Fibroblast of skin of right quadriceps (primary cell): ENCODE measurements at places on chromosomes 5 and 9.

DNA sequence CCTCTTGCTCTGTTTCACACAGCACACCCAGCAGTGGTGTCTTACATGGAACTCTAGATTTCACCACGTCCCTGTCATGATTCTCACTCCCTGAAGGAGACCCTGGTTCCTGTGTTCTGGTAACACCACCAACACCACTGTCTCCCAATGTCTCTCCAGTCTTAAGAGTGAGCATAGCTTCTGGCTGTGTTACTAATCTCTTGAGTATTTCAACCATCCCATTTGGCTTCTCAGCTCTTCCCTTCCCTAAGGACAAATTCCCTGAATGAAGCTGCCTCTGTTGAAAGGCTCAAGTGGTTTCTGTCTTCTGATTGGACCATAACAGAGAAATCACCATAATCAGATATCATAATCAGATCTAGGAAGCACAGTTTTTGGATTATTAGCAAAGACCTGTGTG is 311.8 kb downstream of the DNAH5 start:
- DNase-seq: peak; percentile 20

DNA sequence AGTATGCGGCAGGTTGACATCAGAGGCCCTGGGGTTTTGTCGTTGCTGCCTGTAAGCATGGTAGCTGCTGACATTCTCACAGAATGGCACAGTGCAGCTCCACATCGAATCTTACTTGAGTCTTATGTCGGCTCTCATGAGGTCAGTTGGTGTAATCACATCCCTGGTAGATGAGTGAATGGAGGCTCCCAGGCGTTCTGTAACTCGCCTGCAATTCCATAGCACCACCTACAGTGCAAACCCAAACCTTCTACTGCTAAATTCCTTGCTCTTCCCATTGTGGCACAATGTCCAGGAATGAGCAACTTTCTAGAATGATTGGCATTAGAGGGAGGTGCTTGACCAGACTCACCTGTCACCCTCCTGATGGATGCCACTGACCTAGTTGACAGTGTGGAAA is 578.4 kb downstream of the CCDC171 start:
- peak; percentile 50 for DNase-seq

DNA sequence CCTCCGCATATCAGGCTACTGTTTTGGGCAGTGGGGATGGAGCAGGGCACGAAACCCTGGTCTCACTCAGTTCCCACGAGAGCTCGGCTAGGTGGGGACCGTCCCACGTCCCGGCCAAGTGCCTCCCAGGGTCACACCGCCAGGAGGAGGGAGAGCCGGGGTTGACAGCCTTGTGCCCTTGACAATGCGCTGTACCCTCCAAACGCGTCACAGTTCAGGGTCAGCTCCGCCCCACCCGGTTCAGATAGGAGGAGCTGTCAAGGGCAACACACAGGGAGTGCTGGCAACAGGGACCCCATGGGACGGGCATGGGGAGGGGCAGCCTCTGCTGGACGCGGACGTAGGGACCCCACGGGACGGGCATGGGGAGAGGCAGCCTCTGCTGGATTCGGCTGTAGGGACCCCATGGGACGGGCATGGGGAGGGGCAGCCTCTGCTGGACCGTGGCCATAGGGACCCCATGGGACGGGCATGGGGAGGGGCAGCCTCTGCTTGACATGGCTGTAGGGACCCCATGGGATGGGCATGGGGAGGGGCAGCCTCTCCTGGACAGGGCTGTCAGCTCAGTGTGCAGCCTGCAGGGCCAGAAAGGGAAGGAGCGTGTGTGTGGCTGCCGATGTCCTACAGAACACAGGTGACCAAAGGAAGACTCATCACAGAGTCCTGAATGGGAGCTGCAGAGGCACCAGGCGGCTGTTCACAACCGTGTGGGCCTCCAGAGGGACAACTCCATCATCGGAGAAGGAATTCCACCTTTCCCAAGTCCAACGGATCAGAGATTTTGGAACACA is 29.4 kb downstream of the PNPLA7 start:
- DNase-seq: no peak

- no peak for DNase-seq
Observed at GRCh38 chr5:107590686-107591085, 80.1 kb downstream of the EFNA5 start.

- no peak for DNase-seq
Observed at GRCh38 chr9:134723491-134724190, 82.0 kb downstream of the COL5A1 start.

- peak; percentile 16 for DNase-seq
Observed at GRCh38 chr5:65290677-65291076, 191.0 kb downstream of the ADAMTS6 start.

GRCh38 chr9:89154218-89154617 is 24.4 kb downstream of the SHC3 start:
- DNase-seq: no peak

DNA sequence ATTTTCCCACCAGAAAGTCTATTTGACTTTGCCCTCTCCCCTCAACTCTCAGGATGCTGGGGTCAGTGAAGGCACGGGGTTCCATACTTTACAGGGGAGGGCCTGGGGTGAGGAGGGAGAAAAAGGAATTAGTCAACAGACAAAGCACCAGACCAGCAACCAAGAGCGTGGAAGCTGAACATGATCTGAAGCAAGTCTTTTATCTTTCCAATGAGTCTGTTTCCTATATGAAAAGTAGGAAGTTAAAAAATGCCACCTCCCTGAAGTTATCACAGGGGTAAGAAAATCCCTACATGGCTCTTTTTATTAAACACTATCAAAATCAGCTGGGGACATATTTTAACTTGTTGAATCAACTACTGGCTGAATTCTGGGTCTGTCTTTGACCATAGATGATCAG is 337.0 kb downstream of the TRPM3 start:
- no peak for DNase-seq

DNA sequence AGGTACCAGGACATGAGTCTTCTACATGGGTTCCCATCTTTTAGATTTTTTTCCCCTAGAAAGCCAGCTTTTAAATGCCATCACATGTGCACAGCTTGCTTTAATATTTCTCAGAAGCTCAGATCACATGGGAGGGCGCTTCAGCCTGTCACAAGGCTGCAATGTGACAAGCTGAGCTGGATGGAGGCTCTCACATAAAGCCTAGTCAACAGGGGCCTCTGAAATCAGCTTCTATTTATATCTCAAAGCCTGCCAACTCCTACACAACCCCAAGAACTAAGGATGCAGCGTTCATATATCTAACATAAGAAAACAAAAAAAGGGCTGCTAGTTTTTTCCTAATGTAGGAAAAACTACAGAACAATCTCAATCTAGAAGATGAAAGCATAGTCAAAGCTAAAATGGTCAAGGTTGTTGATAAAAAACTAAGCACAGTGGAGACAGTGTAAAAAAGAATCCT is 2.3 kb downstream of the ZFAND5 start:
- peak; percentile 72 for DNase-seq

DNA sequence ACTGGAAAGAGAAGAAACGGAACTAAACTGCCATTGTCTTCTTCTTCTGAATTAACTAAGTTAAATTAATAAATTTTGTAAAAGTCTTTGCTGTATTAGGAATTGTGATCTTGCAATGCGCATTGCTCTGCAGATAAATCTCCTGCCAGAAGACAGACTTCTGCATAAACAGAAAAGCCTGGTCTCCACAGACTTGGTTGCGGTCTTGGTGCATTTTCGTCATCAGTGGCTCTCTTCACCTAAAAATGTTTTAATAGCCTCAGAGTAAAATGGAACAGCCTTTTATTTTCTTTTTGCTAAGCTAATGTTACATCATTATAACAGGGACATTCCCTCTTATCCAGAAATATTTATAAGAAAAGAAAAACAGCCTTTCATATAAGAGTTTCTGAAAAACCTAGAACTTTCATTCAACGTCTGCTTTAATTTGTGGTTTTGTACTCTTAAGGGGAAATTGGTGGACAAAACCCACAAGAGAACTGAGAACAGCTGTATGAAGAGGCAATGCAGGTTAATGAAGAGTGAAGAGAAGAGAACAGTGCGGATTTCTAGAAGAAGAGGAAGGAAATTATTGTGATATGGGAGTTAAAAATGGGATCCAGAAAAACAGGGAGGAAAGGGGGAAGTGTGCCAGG is 10.1 kb downstream of the IFNA5 start:
- DNase-seq: no peak

DNA sequence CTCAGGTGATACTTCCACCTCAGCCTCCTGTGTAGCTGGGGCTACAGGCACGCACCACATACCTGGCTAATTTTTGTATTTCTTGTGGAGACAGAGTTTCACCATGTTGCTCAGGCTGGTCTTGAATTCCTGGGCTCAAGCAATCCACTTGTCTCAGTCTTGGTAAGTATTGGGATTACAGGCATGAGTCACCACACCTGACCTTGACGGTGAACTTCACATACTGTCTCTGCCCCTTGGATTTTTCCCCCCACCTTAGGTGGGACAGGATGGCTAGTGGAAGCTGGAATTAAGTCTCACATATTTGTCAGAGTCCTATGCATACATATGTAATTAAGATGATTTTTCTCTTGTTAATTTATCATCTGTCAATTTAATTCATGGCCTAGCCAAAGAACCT is 20.9 kb upstream of the RFK start:
- DNase-seq: no peak

DNA sequence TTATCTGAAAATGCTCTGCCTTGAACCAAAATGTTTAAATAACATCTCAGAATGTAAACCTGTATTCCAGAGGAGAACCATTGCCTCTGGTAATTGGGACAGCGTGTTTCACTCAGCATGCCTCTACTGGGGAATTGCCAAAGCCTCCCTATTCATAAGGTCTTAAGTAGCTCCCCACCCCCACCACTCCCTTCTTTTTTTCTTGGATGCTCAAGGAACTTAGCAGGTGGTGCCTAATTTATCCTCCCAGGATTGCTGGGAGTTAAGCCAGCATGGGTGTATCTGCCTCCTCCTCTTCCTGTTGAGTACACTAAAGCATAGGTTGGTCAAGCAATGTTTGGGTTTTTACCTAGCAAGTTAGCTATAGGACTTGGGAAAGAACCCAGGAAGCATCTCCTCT is 220.2 kb downstream of the DMAC1 start:
- DNase-seq: no peak

GRCh38 chr5:134018154-134018985 is 13.6 kb upstream of the VDAC1 start:
- DNase-seq: no peak

- no peak for DNase-seq
Observed at GRCh38 chr5:140106101-140106500, 7.8 kb upstream of the PURA start.

GRCh38 chr9:71858812-71859211 is 52.2 kb downstream of the ABHD17B start:
- peak; percentile 51 for DNase-seq

DNA sequence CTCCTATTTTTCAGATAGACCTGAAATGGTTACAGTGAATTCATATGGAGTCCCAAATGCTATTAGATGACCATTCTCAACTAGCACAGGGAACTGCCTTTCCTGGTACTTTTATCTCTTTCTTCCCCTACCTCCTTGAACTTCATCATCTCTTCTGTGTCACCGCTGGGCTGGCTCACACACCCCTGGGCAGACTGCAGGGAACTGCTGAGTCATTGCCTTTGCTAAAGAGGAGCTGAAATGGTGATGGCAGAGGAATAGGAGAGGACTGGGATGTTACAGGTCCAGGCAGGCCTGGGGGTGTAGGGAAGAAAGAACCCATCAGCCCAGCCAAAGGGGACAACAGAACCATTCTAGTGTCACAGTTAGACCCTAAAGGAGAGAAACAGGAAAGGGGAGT is 322.3 kb downstream of the ASTN2 start:
- DNase-seq: peak; percentile 46
